Naive thymus-derived CD4-positive, alpha-beta T cell (primary cell): ENCODE measurements at places on chromosomes 6 and 20. TPM values are rescaled to one million over a fixed set of nuclear protein-coding genes. Genes with fewer than 3 reads are reported as not detected.

DNA sequence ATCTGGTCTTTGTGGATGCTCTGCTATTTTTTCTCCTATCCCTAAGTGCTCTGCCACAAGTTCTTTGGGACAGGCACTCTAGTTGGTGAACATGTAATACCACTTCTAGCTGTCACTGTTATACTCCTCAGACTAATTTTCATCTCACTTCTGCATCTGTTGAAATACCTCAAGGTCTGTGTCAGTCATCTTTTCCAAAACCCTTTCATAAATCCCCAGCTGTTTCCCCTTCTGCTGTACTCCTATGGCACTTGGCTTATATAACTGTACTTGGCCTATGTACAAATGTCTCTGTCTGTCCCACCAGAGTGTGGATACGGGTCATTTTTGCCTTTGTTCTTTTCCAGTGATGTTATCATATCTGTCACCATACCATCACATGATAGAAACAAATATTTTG lies 124.2 kb downstream of the FHL5 start:
- no peak overlapping the region for H3K27ac ChIP-seq
- H3K4me1 ChIP-seq = no peaks in the 10 kb centered on the region
- H3K27me3 ChIP-seq = no peaks in the 10 kb centered on the region
- DNase-seq = no peak
- H3K36me3 ChIP-seq = no peaks in the 10 kb centered on the region

DNA sequence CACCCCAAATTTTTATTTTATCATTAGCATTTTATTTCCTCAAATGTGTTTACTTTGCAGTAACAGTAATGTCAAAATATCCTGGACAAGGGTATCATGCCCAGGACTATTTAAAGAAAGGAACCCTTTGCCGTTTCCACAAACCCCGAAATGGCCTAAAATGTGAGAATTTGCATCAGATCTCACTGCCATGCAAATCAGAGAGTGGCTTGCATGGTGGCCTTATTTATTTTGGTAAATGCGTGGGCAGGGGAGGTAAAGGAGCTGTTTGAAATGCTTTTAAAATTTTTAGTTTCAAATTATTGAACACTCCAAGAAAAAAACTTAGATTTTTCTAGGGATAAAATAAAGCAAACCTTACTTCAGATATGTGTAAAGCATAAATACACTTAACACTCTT lies 43.8 kb downstream of the ADAT2 start:
- H3K4me1 ChIP-seq = peaks cover 2% of the 10 kb centered on the region
- no peak overlapping the region for H3K27ac ChIP-seq
- no peaks in the 10 kb centered on the region for H3K36me3 ChIP-seq
- H3K27me3 ChIP-seq = no peaks in the 10 kb centered on the region

DNA sequence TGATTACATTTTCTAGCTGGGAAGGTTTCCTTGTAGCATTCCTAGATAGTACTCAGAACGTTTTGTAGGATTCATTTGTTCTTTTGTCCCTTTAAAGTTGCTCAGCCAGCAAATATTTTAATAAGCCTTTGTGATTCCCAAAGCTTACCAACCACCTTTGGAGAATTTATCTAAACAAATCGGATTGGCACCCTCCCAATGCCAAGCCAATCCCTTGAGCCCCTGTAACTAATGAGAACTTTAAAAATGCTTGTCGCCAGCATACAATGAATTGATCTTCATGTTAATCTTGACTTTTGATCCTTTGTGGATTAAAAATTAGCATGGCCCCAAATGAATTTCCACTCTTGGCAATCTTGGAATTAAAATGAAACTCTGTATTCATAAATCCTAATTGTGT lies 559.5 kb downstream of the UTRN start:
- H3K4me3 ChIP-seq = no peak overlapping the region
- no peaks in the 10 kb centered on the region for H3K27me3 ChIP-seq
- no peak for DNase-seq
- H3K36me3 ChIP-seq = peaks cover 47% of the 10 kb centered on the region
- no peak overlapping the region for H3K27ac ChIP-seq
- no peaks in the 10 kb centered on the region for H3K4me1 ChIP-seq

- H3K27me3 ChIP-seq = no peaks in the 10 kb centered on the region
Observed at GRCh38 chr6:11473008-11473740, 64.4 kb upstream of the TMEM170B start.

GRCh38 chr6:55174211-55175026 lies at the start of gene HCRTR2:
Gene HCRTR2 (plus strand): TSS chr6:55174515. CDS start chr6:55174588, 73 bp downstream.
- H3K4me1 ChIP-seq = no peaks in the 10 kb centered on the region
- no peaks in the 10 kb centered on the region for H3K36me3 ChIP-seq
- no peaks in the 10 kb centered on the region for H3K27me3 ChIP-seq
- no peak within 1 kb of the TSS for H3K4me3 ChIP-seq
- no peak for DNase-seq
- H3K27ac ChIP-seq = no peak within 1 kb of the TSS

DNA sequence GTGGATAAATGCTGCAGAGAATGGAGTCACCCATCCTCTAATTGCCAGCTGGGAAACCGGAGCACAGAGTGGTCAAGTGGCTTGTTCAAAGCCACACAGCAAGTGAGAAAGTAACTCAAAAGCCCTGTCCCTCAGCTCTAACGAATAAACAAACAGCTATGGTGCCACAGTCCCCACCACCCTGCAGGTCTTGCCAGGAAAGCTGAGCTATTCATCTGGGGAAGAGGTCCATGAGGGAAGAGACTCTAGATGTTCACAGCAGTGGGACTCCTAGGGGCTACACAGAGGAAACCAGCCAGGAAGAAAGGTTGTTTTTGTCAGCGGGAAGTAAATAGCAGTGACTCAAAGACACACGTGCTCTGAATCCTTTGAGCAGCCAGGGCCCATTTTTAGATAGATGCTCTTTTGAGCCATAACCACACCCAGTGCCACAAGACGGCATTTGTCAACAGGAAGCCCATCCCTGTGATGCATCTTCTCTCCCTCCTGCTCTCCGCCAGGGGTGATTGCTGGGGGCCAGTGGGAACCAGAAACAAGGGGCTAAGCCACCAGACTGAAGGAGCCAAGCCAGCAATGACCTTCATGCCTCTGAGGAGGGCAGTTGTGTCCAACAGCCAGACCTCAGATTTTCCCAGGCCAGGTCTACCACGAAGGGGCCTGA lies 32.4 kb upstream of the TCP11 start:
- DNase-seq = no peak
- H3K36me3 ChIP-seq = no peaks in the 10 kb centered on the region
- no peaks in the 10 kb centered on the region for H3K27me3 ChIP-seq
- no peaks in the 10 kb centered on the region for H3K4me1 ChIP-seq
- no peak overlapping the region for H3K27ac ChIP-seq

PLEKHG1 gene
- polyA plus RNA-seq = 0.57 TPM
